GM10248 (cell line): ENCODE measurements at places on chromosomes 3 and 15.
A peak's percentile ranks its signal among the peaks of the same experiment; 100 is the strongest.

DNA sequence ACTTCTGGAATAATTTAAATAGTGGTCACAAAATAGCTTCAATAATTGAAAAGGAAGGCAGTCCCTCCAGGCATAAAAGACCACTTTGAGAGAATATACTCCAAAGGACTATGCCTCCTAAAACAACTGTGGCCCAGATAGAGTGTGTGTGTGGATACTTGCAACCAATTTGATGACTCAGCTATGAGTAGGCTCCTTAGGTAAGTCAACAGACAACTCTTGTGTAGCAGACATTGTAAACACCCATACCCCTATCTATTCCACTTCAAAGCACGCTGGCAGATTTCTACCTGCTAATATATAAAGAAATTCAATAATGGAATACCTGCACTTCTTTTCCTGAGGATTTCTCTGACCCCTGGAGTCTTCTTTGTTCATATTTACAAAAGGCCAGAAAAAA is 254.5 kb downstream of the NEK10 start:
- DNase-seq, result no peak

GRCh38 chr3:110485389-110485788 is 586.2 kb upstream of the NECTIN3 start:
- no peak for DNase-seq

- no peak for DNase-seq
Observed at GRCh38 chr3:113097960-113098447, 107.2 kb downstream of the GTPBP8 start.

- DNase-seq, result peak; percentile 53
Observed at GRCh38 chr3:38454178-38454883, 641 bp downstream of the ACVR2B start.

- no peak for DNase-seq
Observed at GRCh38 chr3:160612386-160613075, 47.2 kb upstream of the KPNA4 start.

DNA sequence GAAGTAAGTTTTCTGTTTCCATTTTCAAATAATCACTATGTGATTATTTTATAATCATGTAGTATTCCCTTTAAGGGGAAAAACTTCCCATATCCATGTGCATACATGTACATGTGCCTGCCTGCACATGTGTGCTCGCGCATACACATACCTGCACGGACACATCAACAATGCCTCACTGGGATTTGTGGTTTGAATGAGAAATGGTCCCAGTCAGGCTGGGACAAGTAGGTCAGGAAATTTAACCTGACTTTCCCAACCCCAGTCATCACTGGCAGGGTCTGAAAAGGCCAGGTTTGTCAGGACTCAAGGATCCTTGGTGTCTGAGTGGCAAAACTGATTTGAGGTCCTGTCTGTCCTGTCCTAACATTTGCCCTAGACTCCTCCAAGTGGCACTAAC is 109.3 kb upstream of the MRPS22 start:
- DNase-seq, result no peak

GRCh38 chr15:98151096-98151495 is 190.6 kb downstream of the ARRDC4 start:
- DNase-seq, result no peak

- DNase-seq, result no peak
Observed at GRCh38 chr3:69712933-69713332, 26.3 kb upstream of the MITF start.

GRCh38 chr3:29850641-29851040 is 569.8 kb downstream of the RBMS3 start:
- DNase-seq, result no peak

DNA sequence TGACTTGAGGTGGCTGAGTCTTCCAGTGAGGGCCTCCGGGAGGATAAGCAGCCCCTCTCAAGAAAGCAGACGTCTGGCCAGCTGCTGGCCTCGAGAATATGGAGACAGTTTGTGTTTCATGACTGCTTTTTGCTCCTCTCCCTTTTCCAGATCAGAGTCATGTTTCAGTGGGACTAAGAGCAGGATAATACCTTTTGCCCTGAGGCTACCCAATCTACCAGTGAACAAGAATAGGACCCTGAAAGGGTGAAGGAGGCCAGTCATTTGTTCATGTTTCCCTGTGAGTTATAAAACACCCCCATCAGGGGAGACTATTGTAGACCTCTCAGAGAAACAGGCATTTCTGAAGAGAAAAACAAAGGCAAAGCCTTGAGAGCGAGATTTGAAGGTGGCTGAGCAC is 137.4 kb downstream of the RYR3 start:
- DNase-seq, result no peak

DNA sequence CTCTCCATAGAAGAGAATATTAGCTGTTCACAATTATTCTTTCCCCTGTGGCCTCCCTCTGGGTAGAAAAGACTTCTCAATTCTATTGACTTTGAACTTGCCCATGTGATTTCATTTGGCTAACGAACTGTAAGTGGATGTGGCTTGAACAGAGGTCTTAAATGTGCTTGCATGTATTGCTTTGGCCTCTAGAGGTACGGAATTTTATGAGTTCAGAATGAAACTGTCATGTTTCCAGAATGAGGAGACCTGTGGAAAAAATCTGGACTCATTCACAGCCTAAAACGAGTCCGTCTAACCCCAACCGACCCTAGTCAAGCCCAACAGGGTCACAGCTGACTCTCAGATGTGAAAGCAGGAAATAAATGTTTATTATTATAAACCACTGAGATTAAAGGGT is 596.7 kb upstream of the UBE2E2 start:
- DNase-seq, result no peak

- no peak for DNase-seq
Observed at GRCh38 chr3:29890801-29891200, 609.9 kb downstream of the RBMS3 start.

GRCh38 chr3:85785766-85786165 is 827.0 kb downstream of the CADM2 start:
- no peak for DNase-seq

DNA sequence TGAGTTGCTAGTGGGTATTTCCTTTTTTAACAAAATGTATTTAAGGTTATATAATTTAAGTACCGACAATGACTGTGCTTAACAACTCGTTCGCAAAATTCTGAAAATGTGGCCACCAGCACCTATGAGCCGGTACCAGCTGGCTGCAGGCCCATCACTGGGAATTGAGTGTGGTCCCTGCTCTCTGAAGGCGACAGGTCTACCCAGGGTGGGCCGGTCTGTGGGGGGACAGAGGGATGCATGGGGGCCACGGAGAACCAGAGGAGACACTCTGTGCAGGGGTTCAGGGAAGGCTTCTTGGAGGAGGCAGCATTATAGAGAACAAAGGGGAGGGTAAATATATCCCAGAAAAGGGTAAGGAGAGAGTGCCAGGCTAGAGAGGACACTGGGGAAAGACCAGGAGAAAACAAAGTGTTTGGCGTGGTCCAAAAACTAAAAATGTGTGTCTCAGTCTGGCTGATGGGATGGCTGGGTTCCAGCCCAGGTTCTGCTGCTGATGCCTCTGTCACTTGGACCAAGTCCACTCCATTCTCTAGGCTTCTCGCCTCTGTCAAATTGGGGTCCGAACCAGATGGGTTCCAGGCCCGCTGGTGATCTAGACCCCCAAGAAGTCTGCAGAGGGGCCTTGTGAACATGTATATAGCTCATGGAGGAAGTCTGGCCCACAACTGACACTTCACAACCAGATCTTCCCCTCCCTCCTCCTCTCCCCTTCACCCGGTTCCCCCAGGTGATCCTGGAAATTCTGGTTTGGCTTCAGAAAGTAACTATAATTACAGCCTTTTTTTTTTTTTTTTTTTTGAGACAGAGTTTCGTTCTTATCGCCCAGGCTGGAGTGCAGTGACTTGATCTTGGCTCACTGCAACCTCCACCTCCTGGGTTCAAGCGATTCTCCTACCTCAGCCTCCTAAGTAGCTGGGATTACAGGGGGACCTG is 10.7 kb upstream of the CYP11A1 start:
- peak; percentile 1 for DNase-seq

- DNase-seq, result no peak
Observed at GRCh38 chr3:188839187-188839695, 332.5 kb upstream of the TPRG1 start.

GRCh38 chr3:179181993-179182551 is 33.9 kb downstream of the PIK3CA start:
- DNase-seq, result no peak

DNA sequence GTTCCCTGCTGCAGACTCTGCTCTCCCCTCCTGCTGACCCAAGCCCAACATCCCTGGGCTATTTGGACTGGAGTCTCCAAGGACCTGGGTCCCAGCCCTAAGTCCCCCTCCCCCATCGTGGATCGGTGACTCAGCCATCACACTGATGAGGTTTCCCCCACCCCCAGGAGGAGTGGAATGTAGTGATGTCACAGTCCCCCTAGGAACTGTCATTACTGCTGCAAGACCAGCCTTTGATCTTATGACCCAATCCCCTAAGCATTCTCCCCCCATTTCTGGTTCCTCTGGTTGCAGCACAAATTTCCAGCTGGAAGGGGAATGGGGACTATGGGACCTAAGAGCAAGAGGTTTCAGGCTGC is 63.4 kb upstream of the CSPG4 start:
- no peak for DNase-seq

DNA sequence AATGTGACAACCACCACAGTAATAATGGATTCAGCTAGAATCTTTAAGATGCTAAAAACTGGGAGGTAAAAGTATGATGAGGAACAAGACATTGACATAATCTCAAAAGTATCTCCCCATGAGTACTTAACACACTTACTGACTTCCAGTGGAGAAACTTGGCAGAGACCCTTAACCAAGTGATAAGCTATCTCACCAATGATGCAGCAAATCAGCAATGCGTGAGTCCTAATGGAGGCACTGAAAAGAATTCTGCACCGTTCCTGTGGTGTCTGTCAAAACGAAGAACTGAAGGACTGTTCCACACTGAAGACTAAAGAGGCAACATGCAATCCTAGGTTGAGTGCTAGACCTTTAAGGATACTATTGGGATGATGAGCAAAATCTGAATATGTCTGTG is 67.9 kb upstream of the OCA2 start:
- no peak for DNase-seq
